ENCODE measurements at places on chromosomes 16 and 17.

- no peak for DNase-seq
These were observed 23.0 kb downstream of the TSC2 start for GRCh38 chr16:2070576-2071453.

DNA sequence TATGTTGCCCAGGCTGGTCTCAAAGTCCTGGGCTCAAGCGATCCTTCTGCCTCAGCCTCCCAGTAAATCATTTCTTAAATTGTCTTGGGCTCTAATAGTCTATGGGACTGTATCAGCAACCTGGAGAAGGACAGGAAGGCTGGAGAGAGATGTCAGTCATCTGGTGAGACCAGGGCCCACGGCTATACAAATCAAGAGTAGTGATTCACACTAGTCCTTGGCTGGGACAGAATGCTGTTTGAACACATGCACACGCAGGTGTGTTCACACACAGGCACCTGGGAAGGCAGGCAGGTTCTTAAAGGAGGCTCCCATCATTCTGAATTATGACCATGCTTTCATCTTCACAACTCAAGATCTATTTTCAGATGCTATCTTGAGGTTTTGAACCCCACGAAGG is 14.1 kb downstream of the NQO1 start:
- DNase-seq: no peak

DNA sequence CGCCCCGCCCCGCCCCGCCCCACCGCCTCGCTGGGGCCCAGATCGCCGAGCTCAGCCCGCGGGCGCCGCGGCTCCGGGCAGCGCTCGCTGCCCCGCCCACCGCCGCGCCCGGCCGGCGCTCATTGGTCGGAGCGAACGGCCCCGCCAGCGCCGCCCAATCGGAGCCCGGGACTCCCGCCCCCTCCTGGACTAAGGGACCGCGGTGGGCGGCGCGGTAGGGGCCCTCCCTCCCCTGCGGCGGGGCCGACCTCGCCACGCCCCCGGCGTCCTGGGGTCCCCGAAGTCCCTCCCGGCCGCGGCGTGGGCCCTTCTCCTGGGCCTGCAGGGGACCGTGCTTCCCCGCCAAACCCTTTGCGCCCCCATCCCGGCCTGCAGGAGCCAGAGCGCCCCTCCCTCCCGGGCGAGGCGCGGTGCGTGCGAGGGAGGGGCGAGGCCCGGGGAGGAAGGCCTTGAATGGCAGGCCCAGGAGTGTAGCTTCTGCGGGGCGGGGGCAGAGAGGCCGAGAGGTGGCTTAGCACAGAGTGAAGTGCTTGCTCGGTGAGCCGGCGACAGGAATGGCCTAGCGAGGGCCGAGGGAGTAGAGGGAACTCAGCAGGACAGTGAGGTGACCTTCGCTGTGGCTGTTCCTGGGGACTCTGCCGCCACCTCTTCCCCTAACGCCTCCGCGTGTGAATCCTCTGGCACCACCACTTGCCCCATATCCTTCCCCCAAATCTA is at the start of gene CAMKK1:
TSS of gene CAMKK1 (minus strand) at position 51 of the 717 bp plus-strand sequence. CDS start 7,366 bp downstream, outside the sequence.
- DNase-seq: peak; percentile 46

- DNase-seq: peak; percentile 73
These were observed at the start of gene MRM1 for GRCh38 chr17:36601303-36602029. MRM1 (plus strand) TSS chr17:36601583; CDS start chr17:36601811, 228 bp downstream.

- no peak for DNase-seq
These were observed 16.3 kb downstream of the ITGAD start for GRCh38 chr16:31409433-31409832.

DNA sequence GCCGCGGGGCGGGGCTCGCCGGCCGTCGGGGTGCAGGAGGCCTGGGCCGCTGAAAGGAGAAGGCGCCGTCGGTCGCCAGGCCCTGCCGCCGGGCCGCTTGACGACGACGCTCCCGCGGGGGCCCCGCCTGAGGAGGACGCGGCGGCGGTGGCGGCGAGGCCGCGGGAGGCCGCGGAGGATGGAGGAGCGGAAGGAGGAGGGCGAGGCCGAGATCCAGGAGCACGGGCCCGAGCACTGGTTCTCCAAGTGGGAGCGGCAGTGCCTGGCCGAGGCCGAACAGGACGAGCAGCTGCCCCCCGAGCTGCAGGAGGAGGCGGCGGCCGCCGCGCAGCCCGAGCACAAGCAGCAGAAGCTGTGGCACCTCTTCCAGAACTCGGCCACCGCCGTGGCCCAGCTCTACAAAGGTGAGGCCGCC is 430 bp downstream of the HAPSTR1 start:
- DNase-seq: no peak

DNA sequence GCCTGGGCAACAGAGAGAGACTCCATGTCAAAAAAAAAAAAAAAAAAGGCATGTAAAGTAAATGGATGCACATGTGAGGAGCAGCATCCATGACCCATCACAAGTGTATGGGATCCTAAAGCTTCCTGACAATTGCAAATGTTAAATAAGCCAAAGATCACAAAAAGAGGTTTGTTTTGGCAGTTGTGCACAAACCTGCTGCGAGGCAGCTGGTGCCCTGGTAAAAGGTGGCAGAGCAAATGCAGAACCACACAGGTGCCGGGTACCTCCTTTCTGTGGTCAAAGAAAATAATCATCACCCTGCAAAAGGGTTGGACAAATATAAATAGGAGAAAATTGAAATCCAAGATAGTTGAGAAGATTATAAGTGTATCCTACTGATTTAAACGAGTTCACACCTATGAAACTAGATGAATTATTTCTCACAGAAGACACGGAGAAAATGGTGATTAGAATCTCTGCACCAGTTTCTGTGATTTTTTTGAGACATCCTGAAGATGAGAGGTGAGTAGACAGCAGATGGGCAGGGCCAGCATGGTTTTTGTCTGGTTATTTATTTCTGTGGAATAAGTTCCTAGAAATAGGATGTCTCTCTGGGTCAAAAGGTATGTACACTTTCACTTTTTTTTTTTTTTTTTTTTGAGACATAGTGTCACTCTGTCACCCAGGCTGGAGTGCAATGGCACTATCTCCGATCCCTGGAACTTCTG is 291.3 kb downstream of the CDH13 start:
- DNase-seq: no peak

DNA sequence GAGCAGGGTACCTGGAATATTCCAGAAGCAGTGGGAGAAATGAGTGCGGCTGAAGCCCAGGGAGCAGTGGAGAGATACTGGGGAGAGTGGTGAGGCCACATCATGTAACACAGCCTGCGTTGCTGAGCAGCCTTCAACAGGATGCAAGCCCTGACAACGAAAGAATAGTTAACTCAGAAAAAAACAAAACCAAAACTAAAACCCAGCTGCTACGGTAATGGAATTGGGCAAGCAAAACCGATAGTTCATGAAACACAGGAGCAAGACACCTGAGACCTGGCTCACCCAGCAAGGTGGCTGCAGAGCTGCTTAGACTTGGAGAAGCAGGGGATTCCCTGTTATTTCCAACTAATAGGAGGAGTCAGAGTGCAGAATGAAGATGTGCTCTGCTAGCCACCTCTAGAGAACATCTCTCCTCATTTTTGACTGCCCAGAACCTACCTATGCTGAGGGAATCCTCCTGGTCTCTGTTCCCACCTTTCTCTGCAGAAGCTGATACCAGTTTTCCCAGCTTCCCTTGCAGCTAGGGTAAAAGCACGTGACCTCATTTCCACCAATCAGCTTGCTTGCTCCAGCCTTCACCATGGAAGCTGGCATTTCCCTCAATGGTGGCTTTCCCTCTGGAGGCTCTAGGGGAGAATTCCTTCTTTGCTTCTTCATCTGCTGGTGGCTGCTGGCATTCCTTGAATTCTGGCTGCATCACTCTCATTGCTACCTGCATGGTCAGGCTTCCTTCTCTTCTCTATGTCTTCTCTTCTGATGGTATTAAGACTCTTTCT is 59.4 kb upstream of the XYLT1 start:
- DNase-seq: no peak

DNA sequence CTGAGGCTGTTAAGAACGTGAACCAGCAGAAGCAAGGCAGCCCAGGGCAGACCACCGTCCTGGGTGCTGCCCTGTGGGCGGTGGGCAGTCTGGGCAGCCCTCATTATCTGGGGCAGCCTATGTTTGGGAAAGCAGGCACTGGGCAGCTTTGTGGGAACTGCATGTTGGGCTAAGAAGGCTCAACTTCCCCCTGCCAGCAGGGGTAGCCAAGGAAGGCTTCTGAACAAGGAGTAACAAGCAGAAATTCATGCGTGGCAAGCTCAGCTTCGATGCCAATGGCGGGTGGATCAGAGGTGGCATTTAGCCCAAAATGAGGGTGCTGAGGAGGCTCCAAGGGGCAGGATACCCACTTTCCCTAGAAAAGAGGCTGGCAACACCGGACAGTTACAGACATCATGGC is 42.7 kb upstream of the METRNL start:
- DNase-seq: no peak

GRCh38 chr16:53561101-53561888 is 58.3 kb upstream of the AKTIP start:
- no peak for DNase-seq

DNA sequence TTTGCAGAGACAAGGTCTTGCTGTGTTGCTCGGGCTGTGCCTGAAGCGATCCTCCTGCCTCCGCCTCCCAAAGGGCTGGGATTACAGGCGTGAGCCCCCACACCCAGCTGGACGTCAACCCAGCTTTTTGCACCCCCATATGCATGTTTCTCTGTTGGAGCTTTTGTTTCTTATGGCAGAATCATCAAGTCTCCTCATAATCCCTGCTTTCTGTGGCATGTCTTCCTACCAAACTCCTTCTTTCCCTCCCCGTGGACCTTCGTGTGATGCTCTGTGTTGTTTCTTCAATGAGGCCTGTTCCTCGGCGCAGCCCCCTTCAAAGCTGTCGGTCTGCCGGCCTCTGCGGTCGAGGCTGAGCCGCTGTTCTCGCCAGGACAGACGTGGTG is 71.6 kb downstream of the METRNL start:
- no peak for DNase-seq

GRCh38 chr16:80583466-80583865 is 42.7 kb downstream of the DYNLRB2 start:
- DNase-seq: no peak

DNA sequence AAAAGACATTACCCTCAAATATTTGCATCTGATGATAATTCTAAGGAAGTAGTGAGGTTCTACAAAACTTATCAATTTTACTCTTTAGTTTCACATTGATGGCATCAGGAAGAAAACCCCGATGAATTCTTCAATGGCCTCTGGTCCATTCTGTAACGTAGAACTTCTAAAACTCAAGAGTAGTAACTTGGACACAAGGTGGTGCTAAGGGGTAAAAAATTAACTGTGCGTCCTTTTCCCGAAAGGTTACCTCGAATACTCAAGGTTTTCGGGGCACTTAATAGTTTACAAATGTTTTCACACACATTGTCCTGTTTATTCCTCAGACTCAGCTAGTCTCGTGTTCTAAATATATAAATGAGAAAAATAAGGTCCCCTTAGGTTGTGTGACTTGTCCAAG is 517.3 kb upstream of the ZFHX3 start:
- no peak for DNase-seq

DNA sequence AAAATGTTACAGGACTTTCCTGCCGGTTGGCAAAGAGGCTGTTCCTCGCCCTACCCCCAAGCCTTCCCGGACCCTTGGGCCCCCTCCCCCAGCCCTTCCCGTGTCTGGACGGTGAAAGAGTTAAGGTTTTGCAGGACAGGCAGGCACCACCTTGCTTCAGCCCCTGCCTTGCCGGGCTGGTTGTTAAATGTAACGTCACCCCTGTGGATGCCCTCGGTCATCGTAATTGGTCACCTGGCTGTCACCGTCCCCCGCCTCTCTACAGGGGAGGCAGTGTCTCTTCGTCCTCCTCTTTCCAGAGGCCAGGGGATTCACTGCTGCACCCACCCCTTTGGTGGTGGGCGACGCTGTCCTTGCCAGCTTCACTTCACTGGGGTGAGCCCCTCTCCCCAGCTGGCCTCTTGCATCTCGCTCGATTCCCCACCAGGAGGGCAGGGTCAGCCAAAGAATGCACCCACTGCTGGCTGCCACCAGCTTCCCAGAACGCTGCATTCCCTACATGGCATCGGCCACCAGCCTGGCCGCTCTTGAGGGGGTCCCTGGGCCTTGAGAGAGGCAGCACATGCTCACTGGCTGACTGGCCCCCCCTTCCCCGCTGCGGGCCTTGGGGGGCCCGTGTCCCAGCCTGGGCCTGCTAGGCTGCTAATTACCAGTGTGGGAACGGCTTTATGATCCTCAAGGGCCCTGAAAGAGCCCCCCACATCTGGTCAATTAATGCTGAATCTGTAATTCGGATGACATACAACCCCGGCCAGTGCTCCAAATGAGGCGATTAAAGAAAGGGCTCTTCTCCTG is 25.2 kb upstream of the GSE1 start:
- DNase-seq: no peak

DNA sequence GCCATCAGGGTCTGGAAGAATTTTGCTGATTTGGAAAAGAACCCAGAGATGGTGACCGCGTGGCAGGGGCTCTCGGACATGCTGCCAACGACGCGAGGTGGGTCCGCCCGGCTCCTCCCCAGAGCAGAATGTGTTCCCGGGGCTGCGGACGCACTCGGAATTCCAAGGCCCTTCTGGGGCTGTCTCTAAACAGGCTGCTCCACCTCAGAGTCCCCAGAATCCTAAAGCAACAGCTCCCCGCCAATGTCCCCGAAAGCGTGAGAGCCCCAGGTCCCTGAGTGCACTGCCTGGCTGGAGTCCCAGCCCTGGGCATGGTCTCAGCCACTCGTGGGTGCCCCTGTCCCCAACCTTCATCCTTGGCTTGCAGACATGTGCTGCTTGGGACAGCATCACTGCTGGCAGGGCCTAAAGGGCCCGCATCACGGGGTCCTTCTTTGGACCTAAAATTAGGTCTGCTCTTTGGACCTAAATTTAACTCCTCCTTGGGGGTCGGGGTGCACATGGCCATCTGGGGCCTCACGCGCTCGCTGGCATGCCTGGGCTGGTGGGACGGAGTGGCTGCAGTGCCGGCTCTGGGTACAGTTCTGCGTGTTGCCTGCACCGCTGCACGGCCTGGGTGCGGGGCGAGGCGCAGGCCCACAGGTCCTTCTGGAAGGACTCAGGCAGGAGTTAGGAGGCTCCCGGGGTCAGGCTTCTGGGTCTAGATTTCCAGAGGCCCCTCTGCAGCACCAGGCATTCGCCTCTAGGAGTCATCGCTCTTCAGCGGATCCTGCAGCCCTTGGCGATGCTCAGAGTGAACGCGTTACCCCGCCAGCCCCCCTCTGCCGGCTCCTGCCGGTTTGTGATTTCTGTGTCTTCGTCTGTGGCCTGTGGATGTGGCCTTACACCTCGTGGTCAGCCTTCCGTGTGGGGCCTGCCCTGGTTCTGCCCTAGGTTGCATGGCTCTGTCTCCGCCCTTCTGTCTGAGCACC is 41.9 kb upstream of the CHMP6 start:
- DNase-seq: peak; percentile 17
